ENCODE measurements at places on chromosomes 2 and 18. TPM values are rescaled to one million over a fixed set of nuclear protein-coding genes. Genes with fewer than 3 reads are reported as not detected.

DNA sequence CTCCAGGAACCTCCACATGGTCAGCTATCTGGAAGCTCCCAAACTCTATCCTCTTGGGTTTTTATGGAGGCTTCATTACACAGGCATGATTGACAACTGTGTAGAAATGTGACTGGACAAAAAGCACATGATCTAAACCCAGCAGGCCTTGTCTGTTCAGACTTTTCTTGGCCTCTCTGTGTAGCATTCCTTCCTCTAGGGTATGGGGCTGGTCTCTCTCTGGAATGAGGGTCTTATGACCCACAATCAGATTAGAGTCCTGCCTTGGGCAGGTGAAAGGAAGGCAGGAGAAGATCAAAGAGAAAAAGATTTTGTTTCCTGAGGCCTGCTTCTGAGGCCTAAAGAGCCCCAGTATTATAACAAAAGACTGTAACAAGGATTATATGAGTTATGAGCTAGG, 162.7 kb downstream of the SP3 start:
- no peaks in the 10 kb centered on the region for H3K36me3 ChIP-seq
- H3K4me3 ChIP-seq = no peak overlapping the region
- DNase-seq = no peak

DNA sequence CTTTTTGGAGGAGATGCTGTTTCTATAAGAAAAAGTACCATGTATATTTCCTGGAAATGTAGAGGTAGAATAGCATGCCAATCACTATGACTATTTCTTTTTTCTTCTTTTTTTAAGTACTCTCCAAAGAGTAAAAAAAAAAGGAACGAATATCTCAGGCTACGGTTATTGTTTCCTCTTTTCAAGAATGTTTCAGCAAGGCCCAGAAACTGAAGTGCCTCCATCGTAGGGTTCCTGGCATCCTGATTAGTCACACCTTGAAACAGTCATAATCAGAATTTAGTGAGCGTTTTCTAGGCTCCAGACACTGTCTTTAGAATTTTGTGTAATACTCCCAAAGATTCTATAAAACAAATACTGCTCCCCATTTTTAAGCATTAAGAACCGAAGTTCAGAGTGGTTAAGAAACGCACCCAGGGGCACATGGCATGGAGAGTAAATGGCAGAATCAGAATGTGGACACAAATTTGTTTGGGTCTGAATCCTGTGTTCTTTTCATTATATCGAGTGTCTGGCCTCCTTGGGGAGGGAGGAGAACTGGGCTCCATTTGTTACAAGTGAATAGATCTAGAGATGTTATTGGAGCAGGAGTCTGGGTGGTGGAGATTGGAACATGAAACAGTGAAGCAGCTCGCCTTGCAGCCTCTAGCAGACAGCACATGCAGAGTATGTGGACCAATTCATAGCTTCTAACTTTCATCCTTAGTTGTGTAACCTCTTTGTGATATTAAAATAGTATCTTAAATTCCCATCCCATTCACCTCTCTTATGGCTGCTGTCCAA, 26.7 kb downstream of the ZEB2 start:
- no peak overlapping the region for H3K4me3 ChIP-seq
- peaks cover 26% of the 10 kb centered on the region for H3K4me1 ChIP-seq
- H3K27ac ChIP-seq = no peak overlapping the region
- H3K27me3 ChIP-seq = no peaks in the 10 kb centered on the region
- no peak for DNase-seq
- no peaks in the 10 kb centered on the region for H3K36me3 ChIP-seq

DNA sequence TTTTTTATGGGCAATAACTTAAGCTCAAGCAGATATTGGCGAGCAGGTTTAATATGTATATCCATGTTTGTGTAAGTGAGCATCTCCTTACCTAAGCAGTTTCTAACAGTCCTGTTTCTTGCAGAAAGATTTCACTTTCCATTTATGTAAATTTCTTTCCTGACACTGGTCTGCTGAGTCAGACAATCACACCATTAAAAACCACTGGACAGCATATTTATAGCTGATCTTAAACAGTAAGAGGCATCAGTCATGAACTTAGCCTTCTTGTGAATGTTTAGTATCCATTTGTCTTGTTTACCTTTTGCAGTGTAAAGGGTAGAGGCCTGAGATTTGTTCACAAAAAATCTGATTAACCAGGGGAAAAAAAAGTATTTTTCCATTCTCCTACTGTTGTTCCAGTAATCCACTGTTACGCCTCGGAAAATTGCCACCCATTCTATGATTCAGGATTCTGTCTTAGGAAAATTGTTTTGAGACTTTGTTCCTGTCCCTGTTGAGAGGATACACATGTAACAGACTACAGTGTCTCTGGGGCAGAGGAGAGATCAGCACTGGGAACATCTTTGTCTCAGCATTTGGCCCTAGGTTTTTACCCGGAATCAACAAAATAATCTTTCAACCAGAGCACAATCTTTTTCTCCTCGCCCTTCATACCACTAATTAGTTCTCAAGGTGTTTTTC, 521.0 kb upstream of the NRP2 start:
- H3K36me3 ChIP-seq = no peaks in the 10 kb centered on the region
- H3K27me3 ChIP-seq = no peaks in the 10 kb centered on the region
- no peak for DNase-seq
- H3K4me1 ChIP-seq = no peaks in the 10 kb centered on the region
- H3K27ac ChIP-seq = no peak overlapping the region
- H3K4me3 ChIP-seq = no peak overlapping the region

DNA sequence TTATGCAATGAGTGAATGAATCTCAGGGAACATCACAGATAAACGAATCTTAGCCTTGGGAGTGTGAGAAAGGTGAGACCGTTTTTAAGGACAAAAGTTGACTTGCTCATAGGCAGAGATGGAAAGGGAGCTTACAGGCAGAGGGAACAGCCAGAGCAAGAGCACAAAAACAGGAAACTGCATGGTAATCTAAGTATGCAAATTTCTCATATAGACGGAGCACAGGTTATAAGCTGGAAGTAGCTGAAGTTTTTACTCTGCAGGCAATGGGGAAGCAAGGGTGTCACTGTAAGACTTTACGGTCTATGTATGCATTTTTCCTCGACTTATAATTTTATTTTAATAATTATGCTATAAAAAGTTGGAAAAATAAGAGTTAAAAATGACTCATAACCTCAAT, 44.8 kb upstream of the STRN start:
- no peaks in the 10 kb centered on the region for H3K27me3 ChIP-seq
- no peak overlapping the region for H3K27ac ChIP-seq
- no peak for DNase-seq
- no peak overlapping the region for H3K4me3 ChIP-seq
- H3K4me1 ChIP-seq = no peaks in the 10 kb centered on the region

DNA sequence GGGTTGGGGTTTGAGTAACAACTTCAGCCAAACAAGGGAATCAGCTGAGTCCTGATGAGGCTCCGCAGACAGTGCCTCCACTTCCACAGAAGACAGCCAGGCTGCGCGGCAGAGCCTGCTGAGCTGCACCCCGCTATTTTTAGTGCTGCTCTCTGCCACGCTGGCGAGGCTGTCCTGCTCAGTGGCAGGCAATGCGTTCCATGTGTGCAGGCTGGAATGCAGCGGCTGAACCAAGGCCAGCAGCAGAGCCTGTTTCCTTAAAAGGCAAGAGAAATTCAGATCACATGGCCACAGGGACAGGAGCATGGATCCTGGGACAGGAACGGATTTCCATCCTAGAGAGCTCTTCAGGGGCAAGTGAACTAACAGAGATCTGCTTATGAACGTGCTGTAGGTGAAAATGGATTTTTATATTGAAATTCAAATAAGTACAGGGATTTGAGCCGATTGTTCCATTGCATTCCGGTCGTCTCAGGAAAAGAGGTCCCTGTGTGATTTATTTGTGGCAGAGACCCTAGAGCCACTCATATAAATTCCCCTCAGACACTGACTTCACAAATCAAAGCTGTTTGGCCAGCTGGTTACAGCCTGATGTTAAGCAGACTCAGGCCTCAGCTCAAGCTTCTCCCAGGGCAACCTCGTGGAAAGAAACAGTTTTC, 98.7 kb downstream of the COL6A3 start:
- H3K4me3 ChIP-seq = no peak overlapping the region
- H3K27me3 ChIP-seq = no peaks in the 10 kb centered on the region
- H3K36me3 ChIP-seq = no peaks in the 10 kb centered on the region
- DNase-seq = peak; percentile 85
- H3K4me1 ChIP-seq = peaks cover 15% of the 10 kb centered on the region

GRCh38 chr2:31221544-31221943, 4.2 kb upstream of the CAPN14 start:
- no peaks in the 10 kb centered on the region for H3K36me3 ChIP-seq
- no peak for DNase-seq
- no peaks in the 10 kb centered on the region for H3K4me1 ChIP-seq
- H3K27ac ChIP-seq = no peak overlapping the region

GRCh38 chr18:9898792-9899549, 13.2 kb downstream of the TXNDC2 start:
- H3K4me3 ChIP-seq = no peak overlapping the region
- H3K4me1 ChIP-seq = peaks cover 6% of the 10 kb centered on the region
- no peaks in the 10 kb centered on the region for H3K27me3 ChIP-seq
- DNase-seq = no peak
- no peaks in the 10 kb centered on the region for H3K36me3 ChIP-seq

DNA sequence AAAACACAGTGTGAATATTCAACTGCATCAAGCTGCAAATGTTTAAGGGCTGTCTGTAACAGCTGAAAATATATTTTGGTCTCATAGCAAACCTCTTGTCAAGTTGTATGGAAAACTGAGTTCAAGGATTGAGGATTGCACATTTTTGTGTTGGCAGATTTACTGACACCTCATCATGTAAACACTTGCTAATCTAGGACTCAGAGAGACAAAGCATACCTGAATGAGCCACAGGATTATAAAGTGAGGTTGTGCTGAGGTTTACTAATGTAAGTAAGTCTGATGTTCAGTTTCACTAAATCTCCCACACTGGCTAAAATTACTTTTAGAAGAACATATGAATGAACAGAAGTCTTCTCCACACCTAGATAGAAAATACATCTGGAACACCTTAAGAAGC, 1993.1 kb upstream of the CELF4 start:
- H3K4me1 ChIP-seq = no peaks in the 10 kb centered on the region
- no peak overlapping the region for H3K27ac ChIP-seq
- H3K4me3 ChIP-seq = no peak overlapping the region
- H3K36me3 ChIP-seq = no peaks in the 10 kb centered on the region
- no peak for DNase-seq

GRCh38 chr2:226325526-226325925, 474.1 kb downstream of the IRS1 start:
- no peak for DNase-seq
- no peaks in the 10 kb centered on the region for H3K36me3 ChIP-seq
- H3K27me3 ChIP-seq = no peaks in the 10 kb centered on the region
- no peak overlapping the region for H3K4me3 ChIP-seq
- H3K27ac ChIP-seq = no peak overlapping the region

- H3K4me3 ChIP-seq = no peak overlapping the region
- no peak for DNase-seq
- H3K4me1 ChIP-seq = peaks cover 18% of the 10 kb centered on the region
- no peaks in the 10 kb centered on the region for H3K27me3 ChIP-seq
Observed at GRCh38 chr18:6879508-6880195, 150.1 kb downstream of the ARHGAP28 start.

DNA sequence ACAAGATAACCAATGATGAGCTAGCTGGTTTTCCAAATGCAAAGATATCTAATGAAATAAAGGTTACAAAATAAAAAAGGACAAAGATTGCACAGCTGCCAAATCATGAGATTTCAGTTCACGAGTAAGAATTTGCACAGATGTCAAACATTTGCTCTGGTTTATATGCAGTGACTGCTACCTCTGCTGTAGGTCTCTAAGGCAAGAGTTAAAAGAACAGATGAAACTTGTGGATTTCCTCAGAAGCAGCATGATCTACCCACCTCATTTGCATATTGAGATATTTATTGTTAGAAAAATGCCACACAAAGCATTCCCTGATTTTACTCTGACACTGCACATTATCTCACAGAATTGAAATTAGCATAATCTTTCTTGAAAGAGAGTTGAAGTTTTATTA, 763.2 kb upstream of the ZEB2 start:
- H3K27me3 ChIP-seq = no peaks in the 10 kb centered on the region
- no peaks in the 10 kb centered on the region for H3K36me3 ChIP-seq
- DNase-seq = no peak
- H3K27ac ChIP-seq = no peak overlapping the region
- H3K4me1 ChIP-seq = no peaks in the 10 kb centered on the region

DNA sequence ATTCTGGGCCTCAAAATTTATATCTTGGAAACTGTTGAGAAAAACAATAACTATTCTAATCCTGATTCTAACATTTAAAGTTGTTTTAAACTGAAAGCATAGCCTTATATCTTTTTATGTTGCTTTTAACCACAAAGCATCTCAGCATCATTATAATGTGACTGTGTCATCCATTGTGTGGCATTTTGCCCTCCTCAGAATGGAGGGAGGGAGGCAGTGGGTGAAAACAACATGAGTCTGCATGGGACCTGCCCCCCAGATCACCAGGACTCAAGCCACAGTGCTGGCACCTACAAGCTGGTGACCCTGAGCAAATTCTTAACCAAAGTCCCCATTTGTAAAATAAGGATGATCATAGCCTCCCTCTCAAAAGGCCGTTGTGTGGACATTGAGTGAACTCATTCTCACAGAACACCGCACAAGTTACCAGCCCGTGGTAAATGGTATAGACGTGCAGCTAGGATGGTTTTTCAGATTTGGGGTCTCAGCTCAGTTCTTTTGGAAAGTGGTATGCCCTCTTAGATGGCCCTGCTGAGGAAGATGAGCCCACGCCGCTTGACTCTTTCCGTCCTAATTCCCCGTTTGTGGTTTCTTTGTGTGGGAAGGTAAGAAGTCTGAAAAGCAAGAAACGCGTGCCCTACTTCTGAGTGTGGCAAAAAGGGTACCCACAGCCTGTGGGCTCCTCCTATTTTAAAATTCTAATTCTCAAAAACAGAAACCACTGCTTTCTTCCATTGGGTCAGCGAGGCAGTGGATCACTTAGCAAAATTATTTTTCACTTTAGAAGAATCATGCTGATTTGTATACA, 305.0 kb upstream of the ID2 start:
- DNase-seq = no peak
- H3K4me1 ChIP-seq = no peaks in the 10 kb centered on the region
- H3K36me3 ChIP-seq = no peaks in the 10 kb centered on the region

GRCh38 chr2:20953146-20953824, 90.6 kb downstream of the APOB start:
- H3K27me3 ChIP-seq = no peaks in the 10 kb centered on the region
- H3K4me1 ChIP-seq = no peaks in the 10 kb centered on the region
- DNase-seq = no peak
- no peak overlapping the region for H3K27ac ChIP-seq
- no peak overlapping the region for H3K4me3 ChIP-seq

The MYOM1 gene
- 20.0 TPM for polyA plus RNA-seq

The STK39 gene
- polyA plus RNA-seq = 6.8 TPM

The VAMP8 gene
- polyA plus RNA-seq = 47.2 TPM

The TWIST2 gene
- polyA plus RNA-seq = 15.1 TPM

The OSR1 gene
- 3.9 TPM for polyA plus RNA-seq

The C2orf15 gene
- 1.3 TPM for polyA plus RNA-seq

The ALKAL2 gene
- polyA plus RNA-seq = 78.8 TPM

The UGT1A4 gene
- polyA plus RNA-seq = not detected

The PLB1 gene
- 7.7 TPM for polyA plus RNA-seq

Data from adrenal gland (tissue), 19 donors.